ENCODE measurements at places on chromosomes 13 and 19.

DNA sequence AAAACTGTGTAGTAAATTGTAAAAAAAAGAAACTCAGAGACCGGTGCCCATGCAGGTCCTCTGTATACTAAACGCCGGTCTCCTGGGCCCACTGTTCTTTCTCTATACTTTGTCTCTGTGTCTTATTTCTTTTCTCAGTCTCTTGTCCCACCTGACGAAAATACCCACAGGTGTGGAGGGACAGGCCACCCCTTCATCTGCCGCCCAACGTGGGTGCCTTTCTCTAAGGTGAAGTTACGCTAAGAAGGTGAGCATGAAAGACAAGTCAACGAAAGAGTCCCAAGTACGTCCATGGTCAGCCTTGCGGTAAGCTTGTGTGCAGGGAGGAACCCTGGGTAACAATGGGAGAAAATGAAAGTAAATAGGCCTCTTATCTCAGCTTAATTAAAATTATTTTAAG is 48.0 kb upstream of the WASF3 start:
- DNase-seq, result no peak

DNA sequence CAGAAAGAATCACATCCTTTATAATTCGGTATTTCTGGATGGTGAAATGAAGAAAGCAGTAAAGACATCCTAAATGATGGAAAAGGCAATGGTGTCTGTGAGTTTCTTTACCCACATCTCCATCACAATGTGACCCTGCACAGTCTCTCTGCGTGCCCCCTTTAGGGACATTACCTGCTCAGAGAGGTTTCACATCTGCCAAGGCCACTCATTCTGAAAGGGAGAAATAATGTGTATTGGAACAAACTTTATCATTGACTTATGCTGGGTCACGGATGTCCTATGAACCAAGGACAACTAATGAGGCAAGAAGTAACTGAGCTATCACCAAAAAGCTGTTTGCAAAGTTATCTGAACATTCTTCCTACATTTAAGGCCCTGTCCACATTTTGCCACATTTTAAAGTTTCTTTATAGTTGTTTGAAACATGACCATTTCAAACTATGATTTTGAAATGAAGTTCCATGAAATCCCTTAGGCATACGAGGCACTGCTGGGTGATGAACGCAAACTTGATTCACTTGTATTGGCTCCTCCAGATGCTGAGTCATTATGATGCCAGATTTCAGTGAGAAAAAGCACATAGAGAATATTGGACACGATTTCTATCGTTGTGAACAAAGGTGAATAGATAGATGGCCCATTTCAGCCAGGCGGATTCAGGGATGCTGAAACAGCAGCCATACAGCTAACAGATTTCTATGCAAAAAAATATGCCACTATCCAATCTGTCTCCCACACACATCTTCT is 63.5 kb upstream of the HMGB1 start:
- no peak for DNase-seq

GRCh38 chr13:41370736-41371135 is 59.7 kb downstream of the NAA16 start:
- no peak for DNase-seq

GRCh38 chr13:101384929-101385328 is 31.4 kb downstream of the NALCN start:
- no peak for DNase-seq

- no peak for DNase-seq
Observed at GRCh38 chr13:36752673-36753072, 66.3 kb upstream of the RFXAP start.

DNA sequence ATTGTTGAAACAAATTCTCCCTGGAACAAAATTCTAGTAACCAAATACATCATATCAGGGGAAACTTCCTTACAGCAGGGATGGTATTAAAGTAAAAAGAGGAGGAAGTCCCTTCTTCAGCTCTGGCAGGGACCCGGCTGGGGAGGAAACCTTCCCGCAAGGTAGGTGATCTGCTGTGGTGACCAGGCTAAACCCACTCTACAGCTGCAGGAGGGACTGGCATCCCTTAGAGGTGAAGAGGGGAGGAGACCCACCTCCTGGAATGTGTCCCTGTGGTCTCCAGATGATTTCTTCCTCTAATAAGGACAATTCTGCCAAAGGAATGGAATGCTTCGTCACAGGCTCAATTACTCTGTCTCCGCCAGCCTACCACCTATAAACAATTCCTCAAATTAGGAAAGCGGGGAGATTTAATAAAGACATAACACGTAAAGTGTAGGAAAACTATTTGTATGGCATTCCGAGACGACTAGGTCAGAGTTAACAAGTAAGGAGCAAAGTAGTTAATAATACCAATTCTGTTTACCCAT is 637 bp upstream of the PDS5B start:
- no peak for DNase-seq

DNA sequence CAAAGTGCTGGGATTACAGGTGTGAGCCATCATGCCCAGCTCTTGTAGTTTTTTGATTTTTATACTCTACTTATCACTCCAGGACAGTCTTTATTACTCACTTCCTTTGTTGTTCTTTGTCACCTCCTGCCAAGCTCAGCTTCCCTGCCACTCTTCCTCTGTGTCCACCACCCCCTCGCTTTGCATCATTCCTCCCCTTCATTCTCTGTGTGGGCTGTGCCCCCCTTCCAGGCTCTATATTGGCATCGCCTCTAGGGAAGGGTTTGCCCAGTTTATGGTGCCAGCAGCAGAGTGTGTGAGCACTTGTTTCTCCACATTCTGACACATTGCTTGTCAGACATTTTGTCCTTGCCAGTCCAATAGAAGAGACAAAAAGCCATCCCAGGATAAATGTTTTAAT is 15.1 kb downstream of the ZNF302 start:
- DNase-seq, result no peak

GRCh38 chr13:75788481-75788981 is 152.4 kb downstream of the LMO7 start:
- DNase-seq, result no peak

GRCh38 chr13:97786510-97786909 is 167.0 kb upstream of the IPO5 start:
- no peak for DNase-seq

- DNase-seq, result no peak
Observed at GRCh38 chr13:71374471-71375049, 492.4 kb downstream of the DACH1 start.

DNA sequence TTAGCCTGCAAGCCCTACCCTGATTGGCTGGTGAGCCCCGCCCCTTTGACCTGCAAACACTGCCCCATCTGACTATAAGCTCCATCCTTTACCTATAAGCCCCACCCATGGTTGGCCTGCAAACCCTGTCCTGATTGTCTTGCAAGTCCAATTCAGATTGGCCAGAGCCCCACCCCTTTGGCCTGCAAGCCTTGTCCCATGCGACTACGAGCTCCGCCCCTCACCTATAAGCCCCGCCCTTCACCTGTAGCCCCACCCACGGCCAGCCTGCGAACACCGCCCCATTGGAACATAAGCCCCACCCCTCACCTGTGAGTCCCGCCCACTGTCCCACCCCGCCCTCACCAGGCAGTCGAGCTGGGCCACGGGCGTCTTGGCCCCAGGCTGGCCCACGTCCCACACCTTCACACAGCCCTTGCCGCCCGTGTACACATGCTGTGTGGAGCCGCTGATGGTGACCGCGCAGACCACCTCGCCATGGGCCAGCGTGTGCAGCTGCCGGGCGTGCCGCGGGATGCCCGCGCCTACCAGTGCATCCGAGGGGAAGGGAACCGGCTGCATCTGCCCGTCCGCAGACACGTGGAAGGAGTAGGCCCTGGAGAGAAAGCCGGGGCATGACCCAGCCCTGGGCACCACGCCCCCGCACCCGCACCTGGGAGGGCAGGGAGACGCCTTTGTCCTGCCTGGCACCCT is 22.9 kb downstream of the TLE2 start:
- DNase-seq, result peak; percentile 18

DNA sequence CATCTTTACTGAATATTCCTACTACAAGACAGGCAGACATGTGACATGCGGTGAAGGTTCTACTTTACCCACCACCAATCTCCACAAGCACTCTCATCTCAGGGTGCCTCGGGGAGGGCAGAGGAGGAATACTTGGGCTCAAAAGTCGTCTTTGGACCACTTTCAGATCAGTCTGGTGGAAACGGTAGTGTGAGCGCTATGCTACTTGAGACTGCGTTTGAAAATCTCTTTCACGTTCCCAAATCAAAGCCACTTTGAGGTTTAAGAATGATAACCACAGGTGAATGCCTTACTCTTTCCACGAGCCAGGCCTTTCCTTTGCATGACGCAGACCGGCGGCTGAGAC is 1.5 kb upstream of the SOX1 start:
- no peak for DNase-seq

- no peak for DNase-seq
Observed at GRCh38 chr13:109233293-109233692, 553.1 kb downstream of the IRS2 start.

DNA sequence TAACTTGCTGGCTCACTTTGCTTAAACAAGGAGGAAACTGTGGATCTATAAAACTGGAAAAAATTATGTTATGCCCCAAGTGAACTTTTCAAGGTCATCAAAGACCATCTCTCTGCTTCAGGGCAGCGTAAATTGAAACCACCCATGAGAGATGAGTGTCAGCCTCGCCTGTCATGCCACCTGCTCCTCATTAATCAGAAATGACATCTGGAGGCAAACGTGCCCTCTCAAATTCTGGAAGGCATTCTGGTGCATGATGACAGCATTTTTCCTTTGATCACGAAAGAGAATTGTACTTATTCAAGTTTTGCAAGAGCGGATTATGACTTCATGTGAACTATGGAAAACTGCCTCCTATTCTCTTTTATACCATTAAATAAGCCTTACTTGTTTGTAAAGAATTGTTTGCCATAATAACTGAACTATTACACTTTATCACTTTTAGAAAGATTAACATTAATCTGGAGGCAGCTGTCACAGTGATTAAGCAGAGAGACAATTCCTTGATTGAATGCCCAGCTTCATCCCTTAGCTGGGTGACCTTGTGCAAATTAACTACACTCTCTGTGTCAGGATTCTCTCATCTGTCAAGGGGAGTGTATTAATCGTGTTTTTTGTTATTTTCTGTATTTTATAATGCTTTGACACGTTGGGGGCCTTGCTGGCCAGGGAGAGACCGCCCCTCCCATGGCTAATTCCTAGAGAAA is 17.0 kb upstream of the SACS start:
- peak; percentile 62 for DNase-seq

- no peak for DNase-seq
Observed at GRCh38 chr19:45931055-45931454, 16.5 kb upstream of the NANOS2 start.

DNA sequence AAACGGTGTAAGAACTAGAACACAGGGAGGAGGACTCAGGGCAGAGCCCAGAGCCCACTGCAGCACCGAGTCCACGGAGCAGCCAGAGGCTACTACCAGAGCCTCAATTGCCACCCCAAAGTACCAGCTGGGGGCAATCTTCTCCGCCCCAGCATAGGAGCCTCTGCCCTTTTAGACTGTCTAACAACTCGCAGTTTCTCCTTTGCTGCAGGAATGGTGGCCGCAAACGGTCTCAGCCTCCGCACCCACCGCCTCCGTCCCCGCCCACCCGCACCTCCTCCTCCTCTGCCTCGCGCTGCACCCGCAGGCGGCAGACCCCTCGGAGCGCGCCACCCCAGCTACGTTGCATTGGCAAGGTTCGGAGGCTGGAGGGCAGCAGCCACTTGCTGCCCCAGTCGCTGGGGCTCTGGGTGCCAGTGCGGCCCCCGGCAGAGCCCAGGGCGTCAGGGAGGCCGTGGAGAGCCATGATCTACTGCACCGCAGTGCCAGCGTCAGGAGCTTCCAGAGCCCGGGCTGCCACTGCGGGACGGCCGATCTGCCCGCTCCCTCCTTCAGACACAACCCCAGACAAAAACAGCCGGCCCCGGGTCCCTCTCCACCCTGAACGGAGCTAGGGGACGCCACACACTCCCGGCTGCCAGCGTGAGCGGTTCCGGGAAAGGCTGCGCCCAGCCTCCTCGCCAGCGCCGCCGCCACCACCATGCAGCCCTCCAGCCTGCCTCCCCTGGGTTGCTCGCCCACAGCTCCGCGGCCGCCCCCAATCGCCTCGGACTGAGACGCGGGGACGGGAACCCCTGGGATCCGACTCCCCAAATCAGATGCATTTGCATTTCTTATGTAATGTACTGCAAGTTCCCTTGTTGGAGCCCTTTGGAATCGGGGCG is 1.8 kb downstream of the FGF14 start:
- peak; percentile 5 for DNase-seq

DNA sequence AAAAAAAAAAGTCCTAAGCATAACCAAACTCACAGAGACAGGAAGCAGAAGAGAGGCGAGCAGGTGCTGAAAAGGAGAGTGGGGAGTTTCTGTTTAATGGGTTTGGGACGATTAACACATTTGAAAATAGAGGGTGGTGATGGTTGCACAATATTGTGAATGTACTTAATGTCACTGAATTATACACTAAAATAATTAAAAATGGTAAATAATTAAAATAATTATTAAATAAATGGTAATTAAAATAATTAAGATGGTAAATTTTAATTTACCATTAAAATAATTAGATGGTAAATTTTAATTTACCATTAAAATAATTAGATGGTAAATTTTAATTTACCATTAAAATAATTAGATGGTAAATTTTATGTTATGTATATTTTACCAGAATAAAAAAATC is 74.8 kb upstream of the XPO4 start:
- peak; percentile 4 for DNase-seq

- no peak for DNase-seq
Observed at GRCh38 chr13:65417953-65418352, 1812.2 kb downstream of the PCDH9 start.

DNA sequence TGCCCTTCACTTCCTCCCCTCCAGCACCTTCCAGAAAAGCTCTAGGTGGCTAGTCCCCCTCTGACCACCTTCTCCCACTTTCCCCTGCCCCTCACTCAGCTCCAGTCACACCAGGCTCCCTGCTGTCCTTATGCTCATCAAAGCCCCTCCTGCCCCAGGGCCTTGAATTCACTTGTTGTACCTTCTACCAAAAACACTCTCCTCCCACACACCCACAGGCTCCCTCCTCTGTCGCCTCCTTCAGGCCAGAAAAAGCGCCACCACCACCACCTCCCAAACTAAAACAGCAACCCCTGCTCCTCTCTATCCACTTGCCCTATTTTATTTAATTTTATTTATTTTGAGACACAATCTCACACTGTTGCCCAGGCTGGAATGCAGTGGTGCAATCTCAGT is 4.8 kb upstream of the CEACAM16 start:
- no peak for DNase-seq

DNA sequence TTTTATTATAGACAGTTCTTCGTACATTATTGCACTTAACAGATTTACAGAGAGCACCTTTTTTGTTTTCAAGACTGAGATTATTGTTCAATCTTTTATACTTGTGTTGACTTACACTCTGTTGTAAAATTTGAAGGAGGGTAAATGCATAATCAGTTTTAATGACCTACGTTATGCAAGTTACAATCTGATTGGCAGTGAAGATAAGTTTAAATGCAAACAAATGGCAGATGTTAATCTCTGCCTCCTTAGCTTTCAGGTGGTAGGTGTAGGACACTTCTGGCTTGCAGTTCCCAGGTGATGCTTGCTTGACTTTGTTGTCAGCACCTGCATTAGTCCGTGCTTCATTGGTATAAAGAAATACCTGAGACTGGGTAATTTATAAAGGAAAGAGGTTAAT is 424.9 kb downstream of the FGF9 start:
- DNase-seq, result no peak

All from RPMI8226 (cell line).